CD4-positive, alpha-beta T cell (primary cell): ENCODE measurements at places on chromosomes 16 and 17. TPM values are rescaled to one million over a fixed set of nuclear protein-coding genes. Genes with fewer than 3 reads are reported as not detected.

GRCh38 chr17:66436631-66437030, 134.2 kb downstream of the PRKCA start:
- no peaks in the 10 kb centered on the region for H3K27me3 ChIP-seq
- no peak for DNase-seq
- peaks cover 55% of the 10 kb centered on the region for H3K4me1 ChIP-seq
- H3K4me3 ChIP-seq, result no peak overlapping the region

- DNase-seq, result no peak
- H3K27ac ChIP-seq, result peak within 1 kb of the TSS; percentile 89
- peaks cover 3% of the 10 kb centered on the region for H3K36me3 ChIP-seq
- peaks cover 25% of the 10 kb centered on the region for H3K4me1 ChIP-seq
Observed at GRCh38 chr17:74872313-74873036, at the start of gene FDXR. Gene FDXR (minus strand): TSS chr17:74872994. CDS start chr17:74872944, 50 bp downstream.

DNA sequence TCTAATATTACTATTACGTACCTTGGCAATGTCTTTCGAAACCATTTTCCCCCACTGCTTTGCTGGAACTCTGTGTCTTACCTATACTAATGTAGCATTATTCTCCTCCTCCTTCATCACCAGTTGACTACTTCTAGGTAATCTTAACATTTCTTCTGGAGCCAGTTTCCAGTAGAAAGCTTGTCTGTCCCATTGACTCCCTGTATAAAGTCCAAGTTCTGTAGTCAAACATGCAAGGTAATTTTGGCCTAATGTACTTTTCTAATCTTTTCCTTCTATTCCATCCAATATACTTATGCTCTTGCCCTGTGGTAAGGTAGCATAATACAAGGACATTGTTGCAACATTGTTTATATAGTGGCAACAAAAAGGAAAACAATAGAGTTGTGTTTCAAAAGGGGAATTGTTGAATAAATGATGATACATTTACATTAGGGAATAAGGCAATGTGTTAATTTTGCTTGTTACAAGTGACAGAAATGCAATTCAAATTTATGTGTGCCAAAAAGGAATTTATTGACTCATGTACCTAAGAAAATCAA, 27.9 kb downstream of the OMG start:
- H3K36me3 ChIP-seq, result peaks cover 4% of the 10 kb centered on the region
- no peaks in the 10 kb centered on the region for H3K27me3 ChIP-seq
- DNase-seq, result no peak
- H3K4me1 ChIP-seq, result no peaks in the 10 kb centered on the region
- H3K4me3 ChIP-seq, result no peak overlapping the region

DNA sequence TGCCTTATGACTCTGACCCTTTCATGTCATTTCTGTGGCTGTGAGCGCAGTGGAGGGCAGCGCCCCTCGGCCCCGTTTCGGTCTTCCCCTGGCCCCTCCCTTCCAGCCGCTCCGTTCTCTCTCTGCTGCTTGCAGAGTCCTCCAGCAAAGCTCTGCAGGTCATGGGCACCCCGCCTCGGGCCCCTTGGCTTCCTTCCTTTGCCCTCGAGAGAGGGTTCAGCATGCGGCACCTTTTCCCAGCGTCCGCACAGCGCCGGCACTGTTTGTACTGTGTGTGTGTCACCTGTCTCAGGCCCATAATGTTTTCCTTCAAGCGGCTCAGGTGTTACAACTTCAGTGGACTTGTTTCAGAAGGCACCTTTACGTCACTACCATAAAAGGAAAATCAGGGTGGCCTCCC, 98.5 kb downstream of the RAP1GAP2 start:
- peaks cover 16% of the 10 kb centered on the region for H3K36me3 ChIP-seq
- no peak for DNase-seq
- H3K4me1 ChIP-seq, result no peaks in the 10 kb centered on the region
- no peaks in the 10 kb centered on the region for H3K27me3 ChIP-seq
- H3K27ac ChIP-seq, result no peak overlapping the region
- no peak overlapping the region for H3K4me3 ChIP-seq

The ATP2C2 gene
- not detected for total RNA-seq

The COG4 gene
- 19.3 TPM for total RNA-seq

The CCL23 gene
- total RNA-seq, result not detected

The SLC38A8 gene
- not detected for total RNA-seq

The PDILT gene
- total RNA-seq, result not detected

The CALB2 gene
- not detected for total RNA-seq
